ENCODE measurements at places on chromosomes 16 and 17. TPM values are rescaled to one million over a fixed set of nuclear protein-coding genes. Genes with fewer than 3 reads are reported as not detected.

Gene SF3B3
- total RNA-seq, result 112 TPM

Gene UNKL
- total RNA-seq, result 3.6 TPM

DNA sequence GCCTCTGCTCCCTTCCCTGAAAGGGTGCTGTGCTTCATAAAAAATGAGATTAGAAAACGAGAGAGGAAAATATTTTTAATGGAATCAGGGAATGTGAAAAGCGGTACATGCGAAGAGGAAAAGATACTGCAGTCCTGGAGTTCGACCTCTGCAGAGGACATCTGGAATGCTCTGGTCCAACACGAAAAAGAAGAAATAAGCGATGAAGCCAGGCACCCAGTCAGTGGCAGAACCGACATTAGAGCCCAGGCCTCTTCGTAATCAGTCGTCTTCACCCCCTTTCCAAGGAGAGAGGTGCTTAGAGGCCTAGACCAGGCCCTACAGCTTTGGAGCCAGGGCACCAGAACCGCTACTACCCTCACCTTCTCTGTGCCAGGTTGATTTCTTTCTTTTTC is 459 bp upstream of the MARCHF10 start:
- DNase-seq, result no peak

GRCh38 chr16:72159386-72159785 is 12.6 kb downstream of the PMFBP1 start:
- no peak for DNase-seq

DNA sequence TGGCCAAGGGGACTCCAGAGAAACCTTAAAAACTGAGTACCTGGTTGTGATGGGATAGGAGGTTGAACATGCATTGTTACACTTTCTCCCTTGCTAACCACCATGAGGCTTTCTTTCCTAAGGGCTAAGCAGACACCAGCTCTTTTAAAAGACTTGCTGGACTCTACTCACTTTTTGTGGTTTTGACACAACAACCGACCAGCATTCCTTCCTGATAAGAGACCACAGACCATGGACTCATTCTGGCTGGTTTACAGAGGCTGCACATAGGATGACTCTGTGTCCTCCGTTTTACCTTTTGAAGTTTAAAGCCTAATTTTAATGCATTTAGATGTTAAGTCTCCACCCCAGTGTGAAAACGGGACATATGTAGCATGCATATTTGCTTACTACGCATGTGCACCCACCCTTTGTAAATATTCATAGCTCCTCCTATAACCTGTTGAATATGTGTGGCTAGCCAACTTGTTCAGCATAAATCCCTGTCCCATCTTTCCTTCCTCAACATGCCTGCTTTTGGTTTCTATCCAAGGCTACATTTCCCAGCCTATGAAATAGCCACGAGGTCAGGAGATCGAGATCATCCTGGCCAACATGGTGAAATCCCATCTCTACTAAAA is 475.9 kb downstream of the GRIN2A start:
- DNase-seq, result no peak

DNA sequence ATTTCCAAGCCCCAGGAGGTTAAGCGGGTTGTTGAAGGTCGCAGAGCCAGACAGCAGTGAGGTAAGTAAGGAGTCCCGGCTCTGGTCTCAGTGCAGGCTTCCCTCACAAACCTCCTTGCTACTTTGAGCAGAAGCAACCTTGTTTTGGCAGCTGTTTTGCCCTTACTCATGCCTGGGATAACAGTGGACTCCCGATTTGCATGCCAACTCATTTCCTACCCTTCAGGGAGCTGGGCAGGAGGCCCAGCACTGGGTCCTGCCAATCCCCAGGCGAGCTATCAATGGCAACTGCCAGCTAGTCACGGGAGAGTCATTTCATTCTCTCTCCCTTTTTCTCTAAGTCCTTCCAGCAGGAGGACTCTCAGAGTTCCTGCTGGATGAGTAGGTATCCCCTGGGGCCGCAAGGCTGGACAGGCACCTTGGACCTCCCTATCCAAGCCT is 72.0 kb upstream of the KSR1 start:
- peak; percentile 96 for DNase-seq
